Stimulated activated CD8-positive, alpha-beta memory T cell treated with anti-CD3 and anti-CD28 coated beads, Interleukin-7, amount 100 ng/mL, for 4 hours (primary cell): ENCODE measurements at places on chromosomes 16 and 17.
A peak's percentile ranks its signal among the peaks of the same experiment; 100 is the strongest.

GRCh38 chr17:57675427-57676387 lies 69.4 kb downstream of the CCDC182 start:
- no peak for DNase-seq

GRCh38 chr17:71252436-71252835 lies 868.4 kb upstream of the SOX9 start:
- no peak for DNase-seq

GRCh38 chr16:51440131-51440889 lies 289.2 kb upstream of the SALL1 start:
- DNase-seq = no peak

DNA sequence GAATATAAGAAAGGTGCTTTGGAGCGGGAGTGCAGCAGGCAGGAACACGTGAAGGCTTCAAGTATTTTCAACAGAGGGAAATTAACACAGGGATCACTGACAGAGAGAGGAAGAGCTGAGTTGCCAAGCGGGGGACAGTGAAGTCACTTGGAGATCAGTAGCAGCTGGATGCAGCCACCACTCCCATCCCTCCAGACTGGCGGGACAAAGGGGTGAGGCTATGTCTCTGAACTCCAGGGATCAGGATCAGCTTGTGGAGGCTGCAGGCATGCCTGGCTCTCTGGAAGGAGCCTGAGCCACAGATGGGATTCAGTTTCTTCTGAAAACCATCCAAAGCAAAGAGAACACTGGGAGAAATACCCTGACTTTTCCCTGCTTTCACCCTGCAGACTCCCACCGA lies 113.7 kb upstream of the IRX3 start:
- DNase-seq = no peak

DNA sequence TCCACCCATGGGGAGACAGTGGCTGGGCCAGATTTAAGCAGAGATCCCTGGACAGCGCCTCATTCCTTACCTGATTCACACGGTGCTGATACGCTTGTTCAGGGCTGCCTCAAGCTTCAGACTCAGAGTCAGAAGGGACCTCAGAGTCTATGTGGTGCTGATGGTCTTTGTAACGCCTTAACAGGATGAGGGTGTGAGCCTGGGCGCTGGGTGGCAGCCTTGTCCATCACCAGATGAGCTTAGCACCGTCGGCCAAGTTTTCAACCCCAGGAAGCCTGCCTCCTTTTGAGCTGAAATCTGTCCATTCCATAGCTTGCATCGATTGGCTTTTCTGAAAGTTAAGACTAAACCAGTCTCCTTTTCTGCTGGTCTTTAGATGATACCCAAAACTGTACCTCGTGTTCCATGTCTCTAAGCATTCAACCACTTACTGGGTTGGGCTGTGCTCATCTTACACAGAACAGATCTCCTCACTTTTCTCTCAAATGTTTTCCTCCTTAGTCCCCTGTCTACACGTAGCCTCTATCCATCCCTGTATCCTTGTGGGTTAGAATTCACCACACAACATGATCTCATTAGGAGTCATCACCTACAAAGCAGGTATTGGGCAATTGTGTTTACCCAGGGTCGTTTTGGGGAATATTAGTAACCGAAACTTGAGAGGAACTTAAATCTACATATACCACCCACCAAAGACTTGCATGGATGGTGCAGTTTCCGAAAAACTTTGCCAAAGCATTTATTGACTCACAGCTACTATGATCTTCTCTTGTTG lies 573.4 kb downstream of the CDH13 start:
- DNase-seq = no peak

GRCh38 chr17:32264140-32264799 lies 1.4 kb upstream of the RHBDL3 start:
- DNase-seq = no peak

- peak; percentile 40 for DNase-seq
These were observed 48.5 kb upstream of the HELZ start for GRCh38 chr17:67293251-67294203.

- DNase-seq = no peak
These were observed 63.8 kb downstream of the GSG1L start for GRCh38 chr16:27999687-28000086.

DNA sequence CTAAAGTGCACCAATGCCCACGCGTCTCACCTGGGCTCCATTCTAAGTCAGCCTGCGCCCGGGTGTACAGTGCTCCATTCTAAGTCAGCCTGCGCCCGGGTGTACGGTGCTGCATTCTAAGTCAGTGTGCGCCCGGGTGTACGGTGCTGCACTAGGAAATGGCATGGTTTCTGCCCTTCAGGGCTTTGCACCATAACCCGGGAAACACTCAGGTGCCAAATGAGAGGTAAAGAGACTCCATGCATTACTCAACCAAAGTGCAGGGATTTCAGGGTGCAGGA lies 29.2 kb upstream of the FASN start:
- no peak for DNase-seq

DNA sequence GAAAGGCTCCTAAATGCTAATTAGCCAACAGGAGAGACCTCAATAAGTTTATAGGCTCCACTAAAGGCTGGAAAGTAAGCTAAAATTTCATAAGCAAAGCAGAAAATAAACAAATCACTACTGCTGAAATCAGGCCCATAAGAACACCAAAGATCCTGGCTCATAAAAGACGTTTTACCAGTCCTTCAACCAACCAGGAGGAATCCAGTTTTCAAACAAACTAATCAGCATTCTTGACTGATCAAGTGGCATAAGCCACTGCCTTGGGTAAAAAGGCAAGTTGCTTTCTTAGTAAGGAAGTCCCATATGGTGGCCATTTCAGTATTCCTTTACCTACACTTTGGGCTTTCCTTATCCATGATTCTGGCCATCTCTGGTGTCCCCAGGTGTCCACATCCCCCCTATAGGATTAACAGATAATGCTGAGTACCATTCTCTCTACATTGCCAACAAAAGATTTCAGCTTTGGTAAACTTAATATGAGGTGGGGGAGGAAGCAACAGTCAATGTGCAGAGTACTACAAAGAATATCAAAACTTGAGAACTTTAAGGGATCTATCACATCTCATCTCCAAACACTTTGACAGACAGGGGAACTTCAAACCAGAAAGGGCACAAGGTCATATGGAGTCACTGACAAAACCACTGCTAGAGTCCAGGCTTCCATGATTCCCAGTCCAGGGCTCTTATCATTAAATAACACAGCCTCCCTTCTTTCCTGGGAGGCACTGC lies 1.3 kb downstream of the TOM1L2 start:
- DNase-seq = no peak

DNA sequence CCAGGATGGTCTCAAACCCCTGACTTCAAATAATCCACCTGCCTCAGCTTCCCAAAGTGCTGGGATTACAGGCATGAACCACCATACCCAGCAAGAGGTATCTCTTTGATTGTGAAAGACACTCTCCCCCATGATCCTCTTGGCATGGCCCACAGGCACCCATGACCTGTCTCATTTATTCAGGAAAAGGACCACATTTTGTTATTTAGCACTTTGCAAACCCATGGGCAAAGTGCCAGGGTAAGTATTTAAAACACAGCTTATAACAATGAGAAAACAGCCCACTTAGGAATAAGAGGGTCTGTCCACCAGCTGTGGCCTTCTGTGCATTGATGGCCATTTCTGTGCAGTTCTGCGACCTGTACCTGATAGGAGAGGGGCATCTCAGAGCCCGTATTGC lies 12.8 kb upstream of the AKTIP start:
- DNase-seq = no peak

DNA sequence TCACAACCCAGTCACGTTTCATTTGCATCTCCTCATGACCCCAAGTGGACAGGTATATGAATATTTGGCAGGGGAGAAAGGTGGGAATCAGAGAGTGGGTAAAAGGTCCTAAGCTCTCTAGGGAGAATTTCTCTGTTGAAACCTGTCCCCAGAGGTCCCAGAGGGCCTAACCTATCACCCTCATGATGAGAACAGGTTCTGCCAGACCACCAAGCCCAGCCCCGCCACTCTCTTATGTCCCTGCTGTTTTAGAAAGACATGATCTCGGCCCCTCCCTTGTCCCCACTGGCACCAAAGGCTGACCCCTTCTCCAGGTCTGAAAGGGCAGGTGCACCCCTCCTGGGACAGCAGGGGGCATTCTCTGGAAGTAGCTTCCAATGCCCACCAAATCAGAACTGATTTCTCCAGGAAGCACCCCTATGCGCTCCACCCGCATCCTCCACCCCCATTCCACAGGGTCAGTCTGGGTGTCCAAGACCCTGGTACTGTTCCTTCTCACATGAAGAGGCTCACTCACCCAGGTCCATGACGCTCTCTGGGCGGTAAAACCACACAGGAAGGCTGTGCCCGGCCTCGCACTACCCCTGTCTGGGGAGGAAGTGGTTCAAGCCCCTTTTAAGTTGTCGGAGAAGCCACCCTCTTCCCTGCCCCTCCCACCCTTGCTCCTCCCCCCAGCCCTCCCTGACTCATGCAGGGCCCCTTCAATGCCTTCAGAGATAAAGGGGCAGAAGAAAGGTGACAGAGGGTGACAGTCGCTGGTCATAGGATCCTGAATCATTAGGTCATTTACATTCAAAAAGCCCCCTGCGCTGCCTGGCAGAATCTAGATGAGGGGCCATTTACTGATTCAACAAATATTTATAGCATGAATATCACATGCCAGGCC lies at the start of gene CCR7:
TSS of gene CCR7 (minus strand) at position 590 of the 886 bp plus-strand sequence. CDS start at position 527, 63 bp downstream.
- DNase-seq = peak; percentile 70

DNA sequence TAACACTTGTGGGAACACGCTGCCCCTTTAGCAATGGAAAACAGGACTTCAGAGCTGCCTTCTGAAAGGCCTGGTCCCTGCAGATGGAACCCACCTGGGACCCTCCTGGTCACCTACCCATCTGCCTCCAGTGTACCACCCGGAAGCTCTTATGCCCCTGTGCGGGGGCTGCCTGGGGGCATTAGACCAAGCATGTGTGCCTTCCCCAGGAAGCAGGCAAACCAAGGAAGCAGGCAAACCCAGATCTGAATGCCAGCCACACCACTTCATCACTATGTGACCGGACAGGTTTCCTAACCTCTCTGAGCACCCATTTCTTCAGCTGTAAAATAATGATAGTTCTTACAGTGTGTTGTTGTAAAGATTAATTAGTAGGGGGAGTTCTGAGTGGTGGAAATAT lies 20.8 kb upstream of the LRRC37A3 start:
- DNase-seq = no peak
